ENCODE measurements at places on chromosomes 6 and 20.

DNA sequence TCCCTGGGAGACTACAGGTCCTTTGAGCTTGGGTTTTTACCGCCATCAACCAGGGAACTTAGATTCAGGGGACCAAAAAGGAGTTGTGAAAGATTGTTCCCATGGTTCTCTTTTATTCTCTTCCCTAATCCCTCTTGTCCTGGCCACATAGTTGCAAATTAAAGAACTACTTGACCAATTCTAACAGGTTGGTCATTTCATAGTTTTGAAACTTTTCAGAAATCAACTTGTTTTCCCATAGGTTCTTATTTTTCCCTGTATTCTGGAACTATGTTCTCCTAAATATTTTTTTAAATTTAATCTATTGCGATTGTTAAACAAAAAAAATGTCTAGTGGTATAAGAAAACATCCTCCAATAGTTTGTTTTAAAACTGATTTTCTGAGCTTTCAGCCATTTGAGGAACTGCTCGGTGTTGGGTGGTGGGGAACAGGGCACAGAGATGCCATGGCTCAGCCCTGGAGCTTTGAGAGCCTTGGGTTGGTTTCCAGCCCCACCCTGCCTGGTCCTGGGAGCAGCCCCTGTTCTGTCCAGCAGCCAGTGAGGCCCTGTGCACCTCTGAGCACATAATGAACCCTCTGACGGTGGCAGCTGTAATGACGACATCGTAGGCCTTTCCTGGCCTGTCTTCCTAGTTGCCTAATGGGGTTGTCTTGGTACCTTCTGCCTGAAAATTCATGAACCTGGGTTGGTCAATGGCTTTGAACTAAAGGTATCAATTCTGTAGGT, 53.5 kb downstream of the TBC1D7 start:
- peaks cover 2% of the 10 kb centered on the region for H3K4me1 ChIP-seq
- no peaks in the 10 kb centered on the region for H3K27me3 ChIP-seq
- no peak overlapping the region for H3K27ac ChIP-seq
- peaks cover 8% of the 10 kb centered on the region for H3K36me3 ChIP-seq
- H3K4me3 ChIP-seq = no peak overlapping the region

DNA sequence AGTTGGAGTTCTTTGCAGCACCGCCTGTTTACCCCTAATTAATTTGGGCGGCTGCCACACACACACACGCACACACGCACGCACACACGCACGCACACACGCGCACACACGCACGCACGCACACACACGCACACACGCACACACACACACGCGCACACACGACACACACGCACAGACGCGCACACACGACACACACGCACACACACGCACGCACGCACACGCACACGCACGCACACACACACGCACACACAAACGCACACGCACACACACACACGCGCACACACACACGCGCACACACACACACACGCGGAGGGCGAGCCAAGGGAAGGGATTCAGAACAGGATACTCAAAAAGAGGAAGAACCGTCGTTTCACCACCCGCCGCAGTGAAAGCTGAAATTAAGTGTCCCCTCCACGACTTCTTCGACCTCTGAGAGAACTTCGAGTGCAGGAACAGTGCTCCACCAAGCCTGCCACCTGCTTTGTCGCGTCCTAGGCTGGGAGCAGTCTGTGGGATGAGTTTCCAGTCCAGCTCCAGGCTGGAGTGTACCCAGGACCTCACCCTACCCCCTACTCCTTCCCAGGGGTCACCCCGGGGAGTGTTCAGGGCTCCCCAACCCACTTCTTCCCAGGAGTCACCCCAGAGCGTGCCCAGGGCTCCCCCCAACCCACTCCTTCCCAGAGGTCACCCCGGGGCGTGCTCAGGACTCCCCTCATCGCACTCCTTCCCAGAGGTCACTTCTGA, 1.1 kb downstream of the RNASET2 start:
- H3K36me3 ChIP-seq = peaks cover 5% of the 10 kb centered on the region
- peak overlapping the region; percentile 90 for H3K4me3 ChIP-seq
- peaks cover 5% of the 10 kb centered on the region for H3K27me3 ChIP-seq

GRCh38 chr6:41733707-41734665, 1.4 kb downstream of the TFEB start:
- H3K27me3 ChIP-seq = peaks cover 23% of the 10 kb centered on the region
- H3K4me1 ChIP-seq = no peaks in the 10 kb centered on the region
- DNase-seq = no peak
- no peaks in the 10 kb centered on the region for H3K36me3 ChIP-seq
- H3K4me3 ChIP-seq = peak overlapping the region; percentile 89
- peak overlapping the region; percentile 58 for H3K27ac ChIP-seq

DNA sequence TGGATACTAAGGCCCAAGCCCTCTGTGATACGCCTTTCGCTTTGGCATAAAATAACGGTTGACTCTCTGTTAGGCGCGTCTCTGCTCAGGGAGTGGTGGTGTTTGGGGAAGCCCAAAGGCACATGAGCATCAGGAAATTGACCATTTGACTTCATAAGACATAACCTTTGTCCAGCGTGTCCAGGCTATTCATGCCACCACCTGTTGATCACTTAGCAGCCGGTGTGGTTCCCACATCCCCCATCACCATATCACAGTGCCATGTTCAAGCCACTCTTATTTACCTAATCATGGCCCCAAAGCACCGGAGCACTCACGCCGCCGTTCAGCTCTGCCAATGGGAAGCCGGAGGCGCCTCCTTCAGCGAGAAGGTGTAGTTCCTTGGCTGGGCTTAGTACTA, 27.9 kb downstream of the SLCO4A1 start:
- peaks cover 23% of the 10 kb centered on the region for H3K4me1 ChIP-seq
- peaks cover 3% of the 10 kb centered on the region for H3K27me3 ChIP-seq

DNA sequence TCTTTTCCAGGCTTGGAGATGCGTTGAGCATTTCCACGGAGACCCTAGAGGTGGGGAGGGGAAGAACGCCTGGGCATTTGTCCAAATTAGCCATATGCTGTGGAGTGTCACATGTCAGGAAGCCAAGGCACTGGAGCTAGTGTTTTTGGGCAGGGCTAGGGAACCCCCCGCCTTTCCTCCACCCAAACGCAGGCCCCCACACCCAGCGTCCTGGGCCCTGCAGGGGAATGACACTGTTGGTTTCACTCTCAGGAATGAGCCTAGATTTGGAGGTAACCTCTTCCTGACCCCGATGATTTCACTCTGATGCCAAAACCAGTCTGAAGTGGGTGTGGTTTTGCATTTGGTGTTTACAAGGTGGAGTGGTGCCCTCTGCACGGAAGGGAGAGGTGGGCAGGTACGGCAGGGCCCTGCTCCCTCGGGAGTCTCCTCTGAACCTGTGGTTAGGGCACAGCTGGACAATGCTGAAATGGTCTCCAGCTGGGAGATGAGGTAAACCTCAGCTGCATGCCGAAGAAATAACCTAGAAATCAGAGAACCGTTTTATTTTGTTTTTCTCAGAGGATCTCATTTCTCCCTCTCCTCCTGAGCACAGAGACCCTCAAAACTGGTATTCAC, 29.5 kb downstream of the MTHFD1L start:
- H3K36me3 ChIP-seq = peaks cover 3% of the 10 kb centered on the region
- H3K27me3 ChIP-seq = no peaks in the 10 kb centered on the region
- H3K4me1 ChIP-seq = peaks cover 42% of the 10 kb centered on the region
- H3K4me3 ChIP-seq = peak overlapping the region; percentile 41

DNA sequence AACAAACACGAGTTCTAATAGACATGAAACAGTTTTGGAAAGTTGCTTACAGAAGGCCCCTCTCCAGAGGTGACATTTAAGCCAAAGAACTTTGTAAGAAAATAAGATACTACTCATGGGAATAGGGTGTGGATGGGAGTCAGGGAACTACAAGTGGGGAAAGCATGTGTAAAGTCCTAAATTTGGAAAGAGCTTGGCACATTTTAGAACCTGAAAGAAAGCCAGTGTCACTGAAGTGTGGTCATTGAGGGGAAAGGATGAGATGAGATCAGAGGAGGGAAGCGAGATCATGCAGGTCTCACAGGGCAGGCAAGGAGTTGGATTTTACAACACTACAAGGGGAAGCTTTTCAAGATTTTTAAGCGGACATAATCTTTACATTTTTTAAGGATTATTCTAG, 38.0 kb downstream of the VGLL2 start:
- no peak overlapping the region for H3K4me3 ChIP-seq
- no peak overlapping the region for H3K27ac ChIP-seq
- H3K36me3 ChIP-seq = no peaks in the 10 kb centered on the region
- H3K27me3 ChIP-seq = peaks cover 4% of the 10 kb centered on the region

DNA sequence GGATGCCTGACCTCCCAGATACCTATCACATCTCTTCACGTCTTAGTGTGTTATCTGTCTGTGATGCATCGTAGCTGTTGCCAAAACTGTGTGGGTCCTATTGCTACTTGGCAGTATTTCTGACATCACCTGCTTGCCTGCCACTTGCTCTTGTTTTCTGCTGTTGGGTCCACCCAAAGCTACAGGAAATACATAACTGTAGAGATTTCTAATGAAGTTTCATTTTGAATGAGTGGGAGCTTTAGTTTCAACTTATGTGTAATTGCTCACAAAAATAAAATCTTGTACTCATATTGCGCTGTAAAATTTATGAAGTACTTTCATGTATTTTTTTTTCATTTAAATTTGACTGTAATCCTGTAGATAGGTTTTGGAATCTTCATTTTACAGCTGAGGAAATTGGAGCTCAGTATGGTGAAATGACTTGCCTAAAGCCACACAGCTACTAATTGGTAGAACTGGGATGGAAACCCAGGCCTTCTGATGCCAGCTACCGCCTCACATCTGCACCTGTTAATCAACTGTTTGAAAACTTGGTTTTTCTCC, 113.6 kb upstream of the MAN1A1 start:
- H3K27ac ChIP-seq = no peak overlapping the region
- no peaks in the 10 kb centered on the region for H3K4me1 ChIP-seq
- H3K4me3 ChIP-seq = no peak overlapping the region

DNA sequence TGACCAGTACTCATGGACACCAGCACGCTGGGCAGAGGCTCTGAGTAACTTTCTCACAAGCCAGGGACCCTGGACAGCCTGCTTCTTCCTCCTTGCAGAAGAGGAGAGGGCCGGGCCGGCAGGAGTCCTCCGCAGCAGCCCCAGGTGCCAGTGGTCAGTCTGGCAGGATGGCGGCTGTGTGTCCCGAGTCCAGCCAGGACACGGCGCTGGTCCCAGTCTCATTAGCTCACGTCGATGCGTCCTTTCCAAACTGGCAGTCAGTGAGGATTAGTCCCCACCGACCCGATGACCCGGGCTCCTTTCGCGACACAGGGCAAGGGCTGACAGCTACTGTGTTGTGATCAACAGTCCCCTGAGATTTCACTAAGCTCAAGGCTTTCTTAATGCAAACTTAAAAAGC, 267.0 kb downstream of the TAF4 start:
- no peak for DNase-seq
- H3K27me3 ChIP-seq = peaks cover 11% of the 10 kb centered on the region
- H3K4me1 ChIP-seq = peaks cover 9% of the 10 kb centered on the region
- no peak overlapping the region for H3K4me3 ChIP-seq

DNA sequence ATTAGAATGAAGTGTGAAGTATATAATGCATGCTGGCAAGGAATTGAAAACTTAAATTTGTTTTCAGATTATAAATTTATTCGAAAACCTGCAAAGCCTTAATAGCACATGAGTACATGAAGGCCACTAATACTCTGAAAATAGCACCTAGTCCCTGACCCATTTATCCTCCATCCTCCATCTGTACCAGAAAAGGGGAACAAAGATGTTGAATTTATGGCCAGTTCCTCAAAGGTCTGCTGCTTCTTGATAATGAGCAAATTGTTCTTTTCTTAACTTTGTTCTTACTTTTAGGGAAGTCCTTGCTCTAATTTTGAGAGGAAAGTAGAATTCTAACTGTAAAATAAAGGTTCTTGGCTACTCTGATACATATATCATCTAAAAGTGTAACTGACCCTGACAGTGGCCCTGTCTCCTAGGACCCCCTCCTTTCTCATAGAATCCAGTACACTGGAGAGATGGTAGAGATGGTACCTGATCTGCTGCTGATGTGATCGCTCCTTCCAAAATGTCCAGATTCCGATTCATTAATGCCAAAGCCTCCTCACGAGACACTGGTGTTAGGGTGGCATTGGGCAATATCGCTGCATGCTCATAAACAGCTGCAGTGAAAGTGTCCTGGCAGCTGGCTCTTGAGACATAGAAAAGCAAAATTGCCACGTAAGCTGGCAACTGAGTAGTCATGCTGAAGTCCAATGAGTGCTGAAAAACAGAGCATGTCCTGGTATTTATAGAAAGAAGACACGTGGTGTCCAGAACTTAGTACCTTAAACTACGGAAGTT, at the start of gene VNN1:
Gene VNN1 (minus strand): TSS at position 704 of the 783 bp plus-strand sequence. CDS start 20 bp downstream, at position 684.
- no peaks in the 10 kb centered on the region for H3K36me3 ChIP-seq
- no peaks in the 10 kb centered on the region for H3K4me1 ChIP-seq
- DNase-seq = no peak
- H3K27ac ChIP-seq = no peak within 1 kb of the TSS
- H3K4me3 ChIP-seq = no peak within 1 kb of the TSS

GRCh38 chr6:131897621-131898020, 53.6 kb downstream of the CCN2 start:
- peaks cover 3% of the 10 kb centered on the region for H3K36me3 ChIP-seq
- H3K4me3 ChIP-seq = no peak overlapping the region
- no peak for DNase-seq
- H3K27ac ChIP-seq = no peak overlapping the region

DNA sequence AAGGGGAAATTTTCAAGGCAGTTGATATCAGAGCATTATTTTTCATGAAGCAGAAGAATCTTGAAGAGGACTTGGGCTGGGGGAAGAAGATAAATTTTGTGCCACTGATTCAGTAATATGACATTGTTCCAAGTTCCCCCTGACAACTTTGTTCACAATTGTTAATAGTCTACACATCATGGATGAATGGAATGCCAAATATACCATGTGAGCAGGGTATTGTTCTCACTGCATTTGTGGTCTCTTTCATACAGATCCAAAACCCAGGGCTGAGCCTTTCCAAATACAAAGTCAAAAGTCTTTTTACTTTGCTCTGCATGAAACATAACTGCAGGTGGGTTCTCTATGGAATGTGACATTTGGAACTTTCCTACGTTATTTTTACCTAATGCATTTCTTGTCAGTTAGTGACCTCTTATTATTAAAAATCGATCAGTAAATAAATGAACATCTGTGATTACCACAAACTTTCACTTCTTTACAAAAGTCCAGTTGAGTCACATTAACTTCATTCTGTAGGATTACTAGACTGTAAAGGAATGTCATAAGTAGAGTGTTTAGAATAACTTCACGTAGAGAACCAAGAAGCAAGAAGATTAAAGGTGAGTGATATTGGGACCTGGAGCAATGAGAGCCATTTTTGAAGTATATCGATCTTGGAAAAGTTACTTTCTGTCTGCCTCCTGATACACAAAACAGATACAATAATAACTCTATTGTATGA, 100.9 kb downstream of the RCAN2 start:
- no peaks in the 10 kb centered on the region for H3K4me1 ChIP-seq
- H3K27me3 ChIP-seq = peaks cover 4% of the 10 kb centered on the region
- H3K4me3 ChIP-seq = no peak overlapping the region

GRCh38 chr6:39214846-39215639, 14.2 kb downstream of the KCNK5 start:
- no peak for DNase-seq
- H3K4me3 ChIP-seq = no peak overlapping the region
- peaks cover 49% of the 10 kb centered on the region for H3K4me1 ChIP-seq
- H3K27me3 ChIP-seq = peaks cover 3% of the 10 kb centered on the region

GRCh38 chr6:1335367-1336037, 23.6 kb downstream of the FOXQ1 start:
- H3K4me1 ChIP-seq = peaks cover 12% of the 10 kb centered on the region
- DNase-seq = no peak
- H3K36me3 ChIP-seq = no peaks in the 10 kb centered on the region

- H3K4me1 ChIP-seq = peaks cover 12% of the 10 kb centered on the region
- peak overlapping the region; percentile 73 for H3K27ac ChIP-seq
- peaks cover 3% of the 10 kb centered on the region for H3K27me3 ChIP-seq
- H3K4me3 ChIP-seq = no peak overlapping the region
- DNase-seq = no peak
These were observed 47.4 kb upstream of the AFDN start for GRCh38 chr6:167779129-167779992.

GRCh38 chr20:6588296-6588695, 179.2 kb upstream of the BMP2 start:
- no peak overlapping the region for H3K4me3 ChIP-seq
- H3K27ac ChIP-seq = no peak overlapping the region
- peaks cover under 1% of the 10 kb centered on the region for H3K4me1 ChIP-seq
- peaks cover 3% of the 10 kb centered on the region for H3K36me3 ChIP-seq
- H3K27me3 ChIP-seq = peaks cover 10% of the 10 kb centered on the region

All from type B pancreatic cell (in vitro differentiated cells).